ENCODE measurements at places on chromosomes 3 and 15.

DNA sequence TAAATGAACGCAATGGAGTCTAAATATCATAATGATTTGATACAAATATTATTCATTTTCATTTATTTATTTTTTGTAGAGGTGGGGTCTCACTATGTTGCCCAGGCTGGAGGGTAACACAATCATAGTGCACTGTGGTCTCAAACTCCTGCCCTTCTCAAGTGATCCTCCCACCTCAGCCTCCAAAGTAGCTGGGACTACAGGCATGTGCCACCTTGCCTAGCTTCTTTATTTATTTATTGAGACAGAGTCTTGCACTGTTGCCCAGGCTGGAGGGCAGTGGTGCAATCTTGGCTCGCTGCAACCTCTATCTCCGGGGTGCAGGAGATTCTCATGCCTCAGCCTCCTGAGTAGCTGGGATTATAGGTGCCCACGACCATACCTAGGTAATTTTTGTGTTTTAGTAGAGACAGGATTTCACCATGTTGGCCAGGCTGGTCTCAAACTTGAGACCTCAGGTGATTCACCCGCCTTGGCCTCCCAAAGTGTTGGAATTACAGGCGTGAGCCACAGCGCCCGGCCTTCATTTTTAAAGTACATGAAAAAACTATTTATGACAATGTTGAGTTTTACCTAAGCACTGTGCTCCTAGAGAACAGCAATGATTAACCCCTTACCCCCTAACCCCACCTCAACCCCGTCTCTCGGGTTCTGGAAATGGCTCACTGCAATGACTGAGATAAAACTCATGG lies 4.0 kb upstream of the AEN start:
- DNase-seq = no peak

DNA sequence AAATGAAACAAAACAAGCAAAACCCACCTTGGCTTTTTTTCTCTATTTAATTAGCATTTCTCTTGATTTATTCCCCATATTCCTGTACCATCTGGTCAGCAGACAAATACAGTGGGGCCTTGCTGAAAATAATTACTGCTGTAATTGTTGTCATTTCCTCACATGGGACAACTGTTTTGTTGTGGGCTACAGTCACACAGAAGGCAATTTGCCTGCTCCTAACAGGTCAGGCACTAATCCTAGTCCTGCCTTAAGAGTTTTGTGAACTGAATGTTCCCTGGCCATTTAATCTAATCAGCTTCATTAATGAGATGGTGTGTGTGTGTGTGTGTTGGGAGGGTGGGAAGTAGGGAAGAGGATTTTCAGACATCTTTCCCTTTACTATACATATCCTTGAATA lies 11.6 kb downstream of the TRPC1 start:
- DNase-seq = no peak

DNA sequence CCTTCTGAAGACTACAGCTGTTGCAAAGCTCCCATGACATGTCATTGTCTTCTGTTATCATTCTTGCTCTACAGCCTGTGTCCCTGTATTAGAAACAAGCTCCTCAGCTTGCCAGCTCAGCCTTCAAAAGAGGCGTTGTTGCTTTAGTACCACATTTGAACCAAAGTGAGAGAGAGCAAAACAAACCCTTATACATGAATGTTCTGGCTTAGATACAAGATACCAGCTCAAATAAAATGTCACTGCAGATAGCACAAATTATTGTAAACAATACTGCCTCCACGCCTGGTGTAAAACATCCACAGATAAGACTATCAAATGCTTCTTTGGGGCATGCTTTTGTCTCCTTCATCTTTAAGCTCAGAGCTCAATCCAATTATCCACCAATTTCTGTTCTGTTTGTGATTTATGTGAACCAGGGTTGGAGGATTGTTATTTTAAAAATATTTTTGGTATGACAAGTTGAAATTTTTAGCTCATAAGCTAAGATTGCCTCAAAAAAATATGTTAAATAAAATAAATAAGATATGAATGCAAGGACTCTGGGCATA lies 403.6 kb upstream of the CDIN1 start:
- peak; percentile 51 for DNase-seq

- no peak for DNase-seq
These were observed 236.9 kb upstream of the KBTBD8 start for GRCh38 chr3:66761093-66761780.
